Cortex of kidney (tissue), 1 donor: ENCODE measurements at places on chromosomes 11 and 22.

DNA sequence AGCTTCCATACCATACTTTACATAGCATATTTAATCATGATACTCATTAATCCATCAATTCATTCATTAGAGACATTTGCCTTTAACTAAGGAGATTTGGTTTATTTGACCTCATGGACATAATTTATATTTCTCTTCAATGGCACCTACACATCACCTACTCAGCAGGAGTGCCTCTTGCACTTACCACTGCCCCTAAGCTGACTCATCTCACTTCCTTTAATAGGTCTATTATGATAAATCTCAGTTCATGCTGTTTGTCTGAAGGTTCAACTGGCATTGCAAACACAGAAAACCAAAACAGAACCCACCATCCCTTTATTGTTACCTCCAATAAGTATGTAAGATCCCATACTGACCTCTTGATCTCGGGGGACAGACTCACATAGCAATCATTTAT lies 186.7 kb downstream of the LUZP2 start:
- no peak for DNase-seq

- DNase-seq, result no peak
Measured at GRCh38 chr11:117417856-117418255, 90.2 kb downstream of the CEP164 start.

GRCh38 chr22:23222033-23222792 lies 41.9 kb downstream of the BCR start:
- no peak for DNase-seq

GRCh38 chr22:24513378-24514240 lies 18.5 kb downstream of the UPB1 start:
- DNase-seq, result no peak

DNA sequence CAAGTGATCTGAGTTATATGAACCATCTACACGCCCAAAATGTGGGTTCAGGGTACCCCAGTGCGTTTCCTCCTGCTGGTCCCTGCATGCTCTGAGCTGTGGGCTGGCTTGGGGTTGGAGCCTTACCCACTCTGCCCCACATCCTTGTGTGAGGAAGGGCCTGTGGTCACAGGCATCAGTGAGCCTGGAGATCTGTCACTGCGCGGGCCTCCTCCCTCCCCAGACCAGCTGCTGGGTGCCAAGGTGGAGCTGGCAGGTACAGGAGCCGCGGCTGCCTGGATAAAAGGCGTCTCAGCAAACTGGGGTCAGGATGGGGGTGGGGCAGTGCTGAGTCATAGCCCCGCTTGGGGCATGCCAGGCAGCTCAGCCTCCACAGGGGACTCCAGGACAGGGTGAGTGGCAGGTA lies 17.9 kb downstream of the GNAZ start:
- no peak for DNase-seq

- no peak for DNase-seq
Measured at GRCh38 chr22:28341001-28341400, 338.6 kb downstream of the TTC28 start.

GRCh38 chr22:31140746-31141145 lies 438 bp upstream of the PLA2G3 start:
- DNase-seq, result no peak

DNA sequence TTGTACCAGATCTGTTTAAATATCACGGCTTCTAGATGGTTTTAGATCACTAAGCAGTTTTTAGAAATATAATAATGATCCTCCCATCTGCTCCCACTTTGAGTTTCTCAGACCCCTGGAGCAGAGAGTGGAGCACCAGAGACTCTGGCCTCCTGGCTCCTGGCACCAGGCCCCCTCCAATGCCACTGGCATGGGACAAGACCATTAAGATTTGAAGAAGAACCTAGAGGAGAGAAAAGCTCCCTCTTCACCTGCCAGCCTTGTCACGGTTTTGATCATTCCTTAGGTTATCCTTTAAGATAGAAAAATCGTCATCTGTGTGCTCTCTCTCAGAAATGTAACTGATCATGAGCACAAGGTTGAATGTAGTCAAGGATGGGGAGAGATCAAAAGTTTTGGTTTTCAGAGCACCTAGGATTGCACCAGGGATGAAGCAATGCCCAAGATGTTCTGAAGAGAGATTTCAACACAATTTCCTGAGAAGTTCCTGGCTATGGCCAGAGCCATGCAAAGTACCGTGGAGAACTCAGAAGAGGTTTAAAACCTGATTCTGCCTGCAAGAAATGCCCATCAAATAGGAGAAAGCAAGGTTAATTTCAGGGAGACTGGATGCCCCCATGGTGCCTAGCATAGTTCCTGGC lies 22.2 kb downstream of the IL10RA start:
- no peak for DNase-seq

DNA sequence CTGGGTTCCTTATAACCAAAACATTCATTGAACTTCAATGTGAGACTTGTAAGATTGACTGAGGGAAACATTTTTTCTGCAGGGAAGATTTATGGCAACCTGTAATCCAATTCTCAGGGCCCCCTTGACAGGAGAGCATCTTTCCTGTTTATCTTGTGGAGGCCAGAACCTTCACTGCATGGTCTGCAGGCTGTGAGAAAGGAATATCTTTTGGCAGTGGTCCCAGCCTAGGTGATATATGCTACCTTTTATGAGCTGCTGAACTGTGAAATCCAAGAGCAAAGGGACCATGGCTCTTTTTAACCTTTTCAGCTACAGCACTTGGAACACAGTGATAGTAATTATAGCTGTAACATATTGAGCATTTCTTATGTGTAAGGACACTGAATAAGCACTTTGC lies 590.2 kb upstream of the B3GAT1 start:
- DNase-seq, result no peak

DNA sequence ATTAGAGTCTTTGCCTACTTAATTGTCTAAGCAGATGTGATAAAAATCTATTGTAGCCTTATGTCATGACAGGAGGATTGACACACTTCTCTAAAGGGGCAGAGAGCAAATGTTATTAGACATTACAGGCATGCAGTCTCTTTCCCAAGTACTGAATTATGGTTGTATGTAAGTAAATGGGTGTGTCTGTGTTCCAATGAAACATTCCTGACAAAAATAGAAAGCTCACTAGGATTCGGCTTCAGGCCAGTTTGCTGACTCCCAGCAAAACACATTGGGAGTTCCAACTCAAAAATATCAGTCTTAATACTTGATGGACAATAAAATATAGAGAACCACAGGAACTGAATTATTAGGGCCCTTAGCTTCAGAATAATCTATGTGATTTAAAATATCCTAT lies 1480.4 kb downstream of the FAM181B start:
- no peak for DNase-seq

GRCh38 chr11:120554766-120555432 lies 43.4 kb downstream of the GRIK4 start:
- no peak for DNase-seq

DNA sequence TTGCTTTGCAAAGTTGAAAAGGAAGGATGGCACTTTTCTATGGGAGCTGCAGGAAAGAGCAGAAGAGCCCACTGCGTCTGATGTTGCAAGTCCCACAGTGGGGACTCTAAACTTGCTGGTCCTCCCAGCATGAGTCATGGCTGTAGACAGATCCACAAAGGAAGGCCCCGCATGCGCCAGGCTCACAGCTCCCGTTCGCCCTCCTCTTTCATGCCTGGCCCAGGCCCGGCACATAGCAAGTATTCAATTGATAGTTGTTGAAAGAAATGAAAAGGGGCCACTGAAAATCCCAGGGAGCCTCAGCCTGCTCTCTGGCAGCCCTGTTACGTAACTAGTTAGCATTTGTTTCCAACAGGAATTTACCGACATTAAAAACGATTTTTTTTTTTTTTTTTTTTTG lies 18.9 kb downstream of the AP1B1 start:
- DNase-seq, result no peak

- DNase-seq, result no peak
Measured at GRCh38 chr22:44686873-44687600, 15.0 kb upstream of the PRR5 start.

- DNase-seq, result no peak
Measured at GRCh38 chr22:45284705-45285262, at the start of gene UPK3A. UPK3A (plus strand) TSS chr22:45284949; CDS start chr22:45285014, 65 bp downstream.

- DNase-seq, result no peak
Measured at GRCh38 chr11:56089697-56090096, 3.4 kb upstream of the OR8I2 start.

GRCh38 chr11:104897891-104898684 lies at the start of gene CASP12:
CASP12 (minus strand) TSS chr11:104898460.
- DNase-seq, result no peak

DNA sequence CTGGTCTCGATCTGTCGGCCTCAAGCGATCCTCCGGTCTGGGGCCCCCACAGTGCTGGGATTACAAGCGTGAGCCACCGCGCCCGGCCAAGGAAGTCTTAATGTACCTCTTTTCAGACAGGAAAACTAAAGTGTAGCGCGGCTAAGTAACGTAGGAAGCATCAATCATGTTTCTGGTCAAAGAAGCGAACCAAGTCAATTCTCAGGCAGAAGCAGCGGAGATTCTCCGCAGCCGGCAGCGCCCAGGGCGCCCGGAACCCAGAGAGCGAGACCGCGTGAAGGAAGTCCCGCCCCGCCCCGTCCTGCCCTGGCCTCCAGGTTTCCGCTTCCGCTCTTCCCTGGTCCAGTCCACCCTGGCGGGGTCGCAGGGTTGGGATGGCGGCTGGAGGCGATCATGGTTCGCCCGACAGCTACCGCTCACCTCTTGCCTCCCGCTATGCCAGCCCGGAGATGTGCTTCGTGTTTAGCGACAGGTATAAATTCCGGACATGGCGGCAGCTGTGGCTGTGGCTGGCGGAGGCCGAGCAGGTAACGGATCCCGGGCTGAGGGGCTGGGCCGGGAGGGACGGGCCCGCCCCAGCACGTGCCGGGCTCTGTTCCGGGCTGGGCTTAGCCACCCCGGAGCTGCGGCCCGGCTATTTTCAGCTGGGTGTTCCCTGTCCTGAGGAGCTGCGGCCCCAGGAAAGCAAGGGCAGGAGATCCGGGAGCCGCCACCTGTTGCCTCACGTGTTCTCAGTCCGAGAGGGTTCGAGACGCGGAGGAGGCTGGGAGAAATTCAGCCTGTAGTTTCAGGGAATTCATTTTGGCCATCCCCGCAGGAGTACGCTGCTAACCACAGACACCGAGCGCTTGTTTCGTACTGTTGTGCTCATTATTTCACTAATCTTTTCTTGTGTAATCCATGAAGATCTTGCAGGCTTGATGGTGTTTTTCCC lies at the start of gene ADSL:
ADSL (plus strand) TSS at position 316 of the 934 bp plus-strand sequence; CDS start at position 375, 59 bp downstream.
- peak; percentile 41 for DNase-seq

GRCh38 chr11:6576471-6577373 lies 26.7 kb downstream of the RRP8 start:
- DNase-seq, result no peak

GRCh38 chr11:123519055-123519796 lies 89.2 kb downstream of the GRAMD1B start:
- no peak for DNase-seq

GRCh38 chr11:119993722-119994121 lies 144.2 kb downstream of the TRIM29 start:
- no peak for DNase-seq

GRCh38 chr11:121163658-121164308 lies 62.7 kb downstream of the TECTA start:
- DNase-seq, result no peak

DNA sequence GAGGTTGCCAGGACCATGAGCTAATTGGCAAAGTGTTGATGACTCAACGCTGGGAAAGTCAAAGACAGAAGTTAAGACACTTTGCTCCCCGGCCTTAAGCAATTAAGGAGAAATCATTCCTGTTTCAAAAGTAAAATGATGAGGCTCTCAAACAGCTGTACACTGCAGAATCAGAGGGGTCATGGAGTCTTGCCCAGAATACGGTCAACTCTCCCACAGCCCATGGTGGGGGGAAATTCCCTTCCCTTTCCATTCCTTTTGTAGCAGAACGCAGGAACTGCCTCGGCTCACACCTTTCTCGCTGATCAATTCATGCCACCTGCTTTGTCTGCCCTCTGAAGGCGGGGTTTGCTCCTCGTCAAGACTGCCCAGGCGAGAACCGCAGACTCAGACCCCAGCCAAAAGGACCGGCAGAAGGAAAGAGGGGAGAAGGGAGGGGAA lies 52.8 kb downstream of the MN1 start:
- DNase-seq, result no peak

GRCh38 chr11:122342089-122342744 lies 226.2 kb upstream of the BLID start:
- no peak for DNase-seq

DNA sequence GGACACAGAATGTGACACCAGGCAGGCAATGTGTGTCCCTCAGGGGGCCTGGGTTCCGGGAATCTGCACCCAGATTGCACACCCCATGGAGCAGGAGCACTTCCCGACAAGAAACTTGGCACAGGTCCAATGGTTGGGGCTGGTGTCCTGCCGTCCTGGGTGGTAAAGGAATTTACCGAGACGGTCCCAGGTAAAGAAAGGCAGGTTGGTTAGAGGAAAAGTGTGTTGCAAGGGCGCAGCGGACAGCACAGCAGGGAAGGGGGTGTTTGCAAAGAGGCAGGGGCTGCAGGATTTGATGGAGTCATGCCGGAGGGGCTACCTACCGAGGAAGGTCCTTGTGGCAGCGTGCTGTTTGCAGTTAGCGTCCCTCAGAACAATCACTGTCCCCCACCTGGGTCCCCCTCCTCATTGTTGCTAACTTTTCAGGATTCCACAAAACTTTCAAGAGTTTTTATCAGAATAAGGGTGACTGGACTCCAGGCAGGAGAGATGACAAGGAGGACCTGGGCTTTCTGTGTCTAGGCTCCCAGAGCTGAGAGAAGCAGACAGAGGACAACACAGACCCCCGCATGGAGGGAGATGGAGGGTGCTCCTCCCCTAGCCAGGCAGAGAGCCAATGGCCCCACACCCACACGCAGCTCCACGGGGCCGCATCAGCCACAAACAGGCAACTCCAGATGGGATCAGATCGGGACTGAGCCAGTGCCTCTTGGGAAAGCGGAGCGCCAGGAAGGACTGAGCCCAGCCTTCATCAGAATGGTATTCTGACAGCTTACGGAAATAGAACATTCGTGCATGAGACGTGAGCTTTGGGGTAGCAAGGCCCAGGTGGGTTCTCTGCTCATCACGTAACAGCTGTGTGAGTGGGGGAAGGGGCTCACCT lies 1423.9 kb downstream of the BRD1 start:
- DNase-seq, result no peak

DNA sequence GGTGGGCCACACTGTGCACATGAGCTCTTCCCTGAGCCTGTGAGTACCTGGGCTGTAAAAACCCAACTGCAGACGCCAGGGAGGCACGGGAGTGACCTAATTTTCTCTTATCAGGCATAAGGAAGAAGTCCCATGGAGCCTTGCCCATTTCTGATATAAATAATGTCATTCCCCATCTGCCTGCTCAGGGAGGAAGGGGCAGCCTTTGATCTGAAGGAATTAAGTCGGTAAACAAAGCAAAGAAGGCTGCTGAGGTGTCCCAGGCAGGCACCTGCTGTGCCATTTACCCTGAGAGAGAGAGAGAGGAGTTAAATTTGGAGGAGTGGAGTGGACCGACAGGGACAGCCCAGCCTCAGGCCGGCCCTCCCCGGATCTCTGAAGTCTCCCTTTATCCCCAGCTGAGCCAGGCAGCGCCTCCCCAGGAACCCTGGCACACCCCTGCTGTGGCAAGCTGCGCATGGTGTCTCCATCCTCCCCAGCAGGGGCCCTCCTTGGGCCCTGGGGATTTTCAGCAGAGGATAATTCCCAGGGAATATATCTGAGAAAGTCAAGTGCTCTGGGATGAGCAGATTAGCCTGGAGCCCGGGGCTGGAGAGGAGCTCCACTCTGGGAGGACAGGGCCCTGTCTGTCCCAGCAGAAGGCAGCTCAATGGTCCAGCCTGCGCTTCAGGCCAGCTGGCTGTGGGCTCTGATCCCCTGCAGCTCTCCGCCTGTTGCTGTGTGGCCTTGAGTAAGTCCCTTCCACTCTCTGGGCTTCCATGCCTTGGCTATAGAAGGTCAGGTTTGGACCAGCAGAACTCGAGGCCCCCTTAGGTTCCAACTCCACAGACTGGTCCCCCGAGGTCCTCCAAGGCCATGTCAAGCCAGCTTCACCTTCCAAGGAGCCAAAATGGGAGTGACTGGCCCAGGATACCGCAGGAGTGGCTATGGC lies 17.5 kb upstream of the CABP7 start:
- DNase-seq, result no peak
